HCT116 (cell line): ENCODE measurements at places on chromosomes 1 and 21.

DNA sequence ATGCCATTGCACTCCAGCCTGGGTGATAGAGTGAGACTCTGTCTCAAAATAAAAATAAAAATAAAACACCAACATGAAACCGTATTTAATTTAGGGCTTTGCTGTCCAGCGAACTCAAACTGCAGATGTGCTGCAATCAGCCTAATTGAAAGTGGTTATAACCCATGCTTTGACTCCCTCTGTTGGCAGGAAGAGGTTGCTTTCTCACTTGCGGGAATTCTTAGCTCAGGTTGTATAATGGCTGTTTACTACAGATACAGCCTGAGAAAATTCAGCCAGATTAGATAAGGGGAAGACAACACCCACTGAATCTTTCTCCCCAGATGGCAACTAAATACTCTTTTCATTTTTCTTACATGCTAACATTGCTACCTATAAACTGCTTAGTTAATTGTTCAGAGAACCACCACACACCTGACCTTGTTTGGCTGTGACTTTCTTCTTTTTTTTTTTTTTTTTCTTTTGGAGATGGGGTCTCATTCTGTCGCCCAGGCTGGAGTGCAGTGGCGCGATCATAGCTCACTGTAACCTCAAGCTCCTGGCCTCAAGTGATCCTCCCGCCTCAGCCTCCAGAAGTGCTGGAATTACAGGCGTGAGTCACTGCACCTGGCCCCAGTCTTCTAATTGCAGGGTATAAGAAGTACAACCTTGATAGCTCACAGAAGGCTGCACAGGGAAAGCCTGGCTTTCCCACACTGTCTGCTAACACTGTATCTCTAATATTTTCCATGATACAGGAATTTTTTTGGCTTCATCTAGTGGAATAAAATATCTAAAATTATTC is 34.6 kb downstream of the DNTTIP2 start:
- DNase-seq = peak; percentile 55

- no peak for DNase-seq
Measured at GRCh38 chr1:11960715-11961114, 19.5 kb upstream of the MFN2 start.

GRCh38 chr21:36999131-36999898 is 7.2 kb upstream of the RIPPLY3 start:
- no peak for DNase-seq

DNA sequence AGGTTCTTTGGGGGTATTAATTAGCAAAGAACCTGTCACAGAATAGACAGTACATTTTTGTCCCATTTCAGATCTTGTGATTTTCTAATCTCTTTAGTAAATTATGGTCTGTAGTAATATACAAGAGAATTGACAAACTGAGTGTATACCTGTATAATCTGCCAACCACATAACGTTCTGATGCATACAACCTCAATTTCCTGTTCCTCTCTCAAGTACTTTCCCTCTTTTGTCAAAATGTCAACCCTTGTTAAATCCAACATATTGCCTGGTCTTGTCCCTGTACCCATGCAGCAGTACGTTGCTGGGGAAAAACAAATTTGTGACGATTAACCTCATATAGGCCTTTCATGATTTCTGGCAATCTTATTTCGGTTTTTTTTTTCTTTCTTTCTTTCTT is 1.1 kb downstream of the ARV1 start:
- DNase-seq = no peak

DNA sequence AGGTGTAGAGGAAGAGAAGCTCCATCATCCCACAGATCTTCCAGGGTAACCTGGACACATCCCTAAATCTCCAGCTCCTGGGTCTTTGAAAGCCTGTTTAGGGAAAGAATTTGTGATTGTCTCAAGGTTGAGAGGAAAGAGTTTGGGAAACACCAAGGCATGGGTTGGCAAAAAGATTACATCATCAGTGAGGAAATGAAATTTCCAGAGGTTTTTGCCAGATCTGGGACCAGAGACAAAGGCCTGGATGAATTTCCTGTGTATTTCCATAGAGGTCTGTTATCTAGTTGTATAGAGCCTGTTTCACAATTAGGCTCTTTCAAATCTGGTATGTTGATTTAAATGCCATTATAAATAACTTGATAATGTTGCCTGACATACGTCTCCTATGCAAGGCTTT is 82.3 kb downstream of the GPR89B start:
- DNase-seq = no peak

DNA sequence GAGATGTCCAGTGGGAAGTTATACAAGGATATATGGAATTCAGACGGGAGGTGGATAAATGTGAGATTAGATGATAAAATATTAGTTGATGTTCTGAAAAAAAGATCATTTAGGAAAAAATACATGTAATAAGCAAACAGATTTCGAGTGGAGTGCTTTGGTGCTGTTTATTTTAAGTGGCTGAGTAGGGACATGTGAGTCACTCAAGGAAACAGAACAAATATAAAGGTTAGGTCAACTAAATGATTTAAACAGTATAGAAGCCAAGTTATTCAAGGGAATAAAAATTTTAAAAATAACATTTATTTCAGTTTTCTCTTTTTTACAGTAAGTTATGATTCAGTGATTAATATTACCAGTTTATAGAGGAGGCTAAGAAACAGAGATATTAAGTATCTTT is 1046.7 kb upstream of the B3GALT2 start:
- DNase-seq = no peak

DNA sequence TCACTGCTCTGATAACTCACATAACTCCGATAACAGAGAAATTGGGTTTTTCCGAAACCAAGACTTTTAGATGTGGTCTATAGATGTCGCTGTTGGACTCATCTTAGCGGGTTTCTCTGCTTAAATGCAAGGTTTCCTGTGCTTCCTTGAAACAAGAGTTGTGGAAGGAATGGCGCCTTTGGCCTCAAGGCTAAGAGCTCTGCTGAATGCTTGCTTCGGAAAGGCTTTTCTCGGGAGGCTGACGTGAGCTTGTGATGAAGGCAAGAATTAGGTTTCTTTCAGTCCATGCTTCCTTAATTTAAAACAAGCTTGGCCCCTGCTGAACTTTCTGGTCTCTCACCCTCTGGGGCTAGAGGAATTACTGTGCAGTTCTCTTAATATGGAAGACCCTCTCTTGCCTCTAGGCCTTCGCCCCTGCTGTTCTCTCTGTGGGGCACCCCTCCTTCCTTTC is 113.5 kb downstream of the MAP3K21 start:
- peak; percentile 71 for DNase-seq

- DNase-seq = no peak
Measured at GRCh38 chr1:198185146-198185545, 28.3 kb downstream of the NEK7 start.

- DNase-seq = no peak
Measured at GRCh38 chr1:205961405-205961804, 18.1 kb upstream of the SLC26A9 start.

- no peak for DNase-seq
Measured at GRCh38 chr1:84402060-84402459, 3.8 kb downstream of the DNASE2B start.
